ENCODE measurements at places on chromosomes 5 and 9.
A peak's percentile ranks its signal among the peaks of the same experiment; 100 is the strongest.

GRCh38 chr9:113837334-113837733 lies 38.8 kb upstream of the ZNF618 start:
- DNase-seq, result no peak

GRCh38 chr5:146513462-146513861 lies 2.5 kb downstream of the GPR151 start:
- DNase-seq, result no peak

DNA sequence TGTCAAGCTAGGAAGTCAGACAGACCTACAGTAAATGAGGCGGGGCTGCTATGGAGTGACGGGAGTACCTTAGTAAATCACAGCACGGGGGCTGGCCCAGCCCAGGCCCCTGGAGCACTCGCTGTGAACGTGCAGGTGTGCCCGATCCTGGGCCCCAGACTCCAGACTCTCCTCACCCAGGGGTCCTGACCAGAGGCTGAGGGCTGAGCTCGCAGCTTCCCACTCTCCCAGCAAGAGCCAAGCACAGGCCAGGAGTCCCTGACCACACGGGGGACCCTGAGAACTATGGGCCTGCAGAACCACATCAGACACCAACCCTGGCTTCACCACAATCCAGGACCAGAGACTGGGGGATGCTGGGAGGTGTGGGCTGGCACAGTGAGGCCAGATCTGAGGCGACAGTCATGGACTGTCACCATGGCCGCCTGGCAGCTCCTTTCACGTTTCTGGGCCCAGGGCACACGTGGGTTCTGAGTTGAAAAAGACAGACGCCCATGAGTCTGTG lies 73.4 kb downstream of the ADAMTS2 start:
- DNase-seq, result no peak

- DNase-seq, result no peak
Observed at GRCh38 chr9:76143834-76144233, 250.4 kb downstream of the RFK start.

DNA sequence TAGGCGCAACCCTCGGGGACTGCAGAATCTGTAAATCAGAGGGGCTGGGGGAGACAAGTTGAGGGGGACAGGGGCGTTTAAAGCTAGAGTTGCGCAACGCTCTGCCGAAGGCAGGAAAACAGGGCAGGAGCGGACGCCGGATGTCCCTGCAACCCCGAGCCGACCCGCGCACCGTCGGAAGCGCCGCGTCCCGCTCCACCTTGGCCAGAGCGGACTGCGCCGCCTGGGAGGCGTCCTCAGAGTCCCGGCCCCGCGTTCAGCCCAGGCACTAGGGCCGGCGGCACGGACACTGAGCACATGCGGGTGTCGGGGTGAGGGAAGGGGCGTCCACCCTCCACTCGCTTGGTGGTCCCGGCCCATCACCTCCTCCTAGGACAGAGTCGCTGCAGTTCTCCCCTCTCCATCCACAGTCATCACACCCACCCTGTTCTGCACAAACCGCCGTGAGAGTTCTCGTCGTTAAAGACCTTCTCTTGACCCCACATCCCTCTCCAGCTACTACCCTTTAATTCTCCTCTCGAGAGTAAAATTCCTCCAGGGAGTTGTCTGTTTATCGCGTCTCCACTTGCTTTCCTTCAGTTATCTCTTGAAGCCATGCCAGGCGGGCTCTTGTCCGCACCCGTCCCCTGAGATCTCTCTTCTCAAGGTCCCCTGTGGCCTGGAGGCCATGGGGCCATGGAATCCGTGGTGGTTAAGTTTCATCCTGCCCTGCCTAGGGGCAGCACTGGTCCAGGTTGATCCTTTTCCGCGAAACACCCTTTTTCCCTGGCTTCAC lies 796 bp upstream of the PDLIM7 start:
- no peak for DNase-seq

- no peak for DNase-seq
Observed at GRCh38 chr5:58263296-58263695, 196.6 kb downstream of the PLK2 start.

DNA sequence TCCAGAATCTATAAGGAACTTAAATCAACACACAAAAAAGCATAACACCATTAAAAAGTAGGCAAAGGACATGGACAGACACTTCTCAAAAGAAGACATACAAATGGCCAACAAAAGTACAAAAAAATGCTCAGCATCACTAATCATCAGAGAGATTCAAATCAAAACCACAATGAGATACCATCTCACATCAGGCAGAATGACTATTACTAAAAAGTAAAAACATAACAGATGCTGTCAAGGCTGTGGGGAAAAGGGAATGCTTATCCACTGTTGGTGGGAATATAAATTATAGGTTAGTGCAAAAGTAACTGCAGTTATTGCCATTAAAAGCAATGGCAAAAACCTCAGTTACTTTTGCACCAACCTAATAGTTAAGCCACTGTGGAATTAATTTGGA lies 32.2 kb upstream of the SPATA31D4 start:
- no peak for DNase-seq

GRCh38 chr5:94674490-94675382 lies 56.3 kb downstream of the SLF1 start:
- DNase-seq, result no peak

- no peak for DNase-seq
Observed at GRCh38 chr9:126935630-126936029, 21.0 kb downstream of the RALGPS1 start.

DNA sequence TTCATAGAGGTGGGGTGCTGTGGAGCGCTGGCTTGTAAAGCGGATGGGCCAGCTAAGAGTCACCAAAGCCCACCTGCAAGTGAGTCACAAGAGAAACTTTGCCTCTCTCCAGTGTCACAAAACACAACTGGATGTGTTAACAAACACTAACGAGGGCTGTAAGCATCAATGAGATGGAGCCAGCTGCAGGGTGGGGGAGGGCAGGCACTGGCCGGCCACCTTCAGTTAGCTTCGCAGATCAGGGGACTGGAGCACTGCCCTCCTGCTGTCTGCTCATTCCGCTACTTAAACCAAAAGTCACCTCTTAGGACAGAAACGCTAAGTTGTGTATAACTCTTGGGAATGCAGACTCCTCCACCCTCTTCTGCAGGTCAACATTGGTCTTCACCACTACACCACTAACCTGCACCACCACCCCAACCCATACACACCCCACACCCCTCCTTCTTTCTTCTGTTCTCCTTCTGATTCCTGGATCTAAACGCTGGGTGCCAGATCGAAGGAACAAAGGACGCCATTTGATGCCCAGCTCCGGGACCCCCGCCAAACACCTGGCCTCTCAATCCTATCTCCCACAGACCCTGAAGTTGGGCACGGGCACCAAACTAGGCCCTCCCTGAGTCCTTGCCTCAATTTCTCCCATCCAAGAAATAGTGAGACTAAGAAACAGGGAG lies 2.1 kb downstream of the ARSI start:
- DNase-seq, result no peak

GRCh38 chr5:17428176-17428800 lies 69.7 kb upstream of the TAF11L2 start:
- DNase-seq, result no peak

GRCh38 chr9:98222885-98223691 lies 30.7 kb upstream of the CORO2A start:
- no peak for DNase-seq

DNA sequence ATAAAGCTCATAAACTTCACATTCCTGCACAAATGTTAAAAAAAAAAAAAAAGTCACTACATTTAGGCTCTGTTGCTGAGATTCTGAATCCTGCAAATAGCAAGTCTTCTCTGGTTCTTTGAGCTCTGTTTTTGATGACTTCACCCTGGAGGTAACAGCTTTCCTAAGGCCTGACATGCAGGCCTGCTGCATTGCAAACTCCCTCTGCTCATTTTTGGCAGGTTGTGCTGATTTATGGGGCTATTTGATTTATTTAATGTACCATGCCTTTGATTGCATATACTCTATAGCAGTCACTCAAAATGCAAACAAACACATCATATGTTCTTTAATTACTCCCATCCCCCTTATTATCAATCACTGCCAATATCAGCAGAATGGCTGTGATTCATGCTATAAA lies 416.1 kb upstream of the IZUMO3 start:
- no peak for DNase-seq

GRCh38 chr5:126852091-126852571 lies 75.2 kb downstream of the LMNB1 start:
- no peak for DNase-seq

DNA sequence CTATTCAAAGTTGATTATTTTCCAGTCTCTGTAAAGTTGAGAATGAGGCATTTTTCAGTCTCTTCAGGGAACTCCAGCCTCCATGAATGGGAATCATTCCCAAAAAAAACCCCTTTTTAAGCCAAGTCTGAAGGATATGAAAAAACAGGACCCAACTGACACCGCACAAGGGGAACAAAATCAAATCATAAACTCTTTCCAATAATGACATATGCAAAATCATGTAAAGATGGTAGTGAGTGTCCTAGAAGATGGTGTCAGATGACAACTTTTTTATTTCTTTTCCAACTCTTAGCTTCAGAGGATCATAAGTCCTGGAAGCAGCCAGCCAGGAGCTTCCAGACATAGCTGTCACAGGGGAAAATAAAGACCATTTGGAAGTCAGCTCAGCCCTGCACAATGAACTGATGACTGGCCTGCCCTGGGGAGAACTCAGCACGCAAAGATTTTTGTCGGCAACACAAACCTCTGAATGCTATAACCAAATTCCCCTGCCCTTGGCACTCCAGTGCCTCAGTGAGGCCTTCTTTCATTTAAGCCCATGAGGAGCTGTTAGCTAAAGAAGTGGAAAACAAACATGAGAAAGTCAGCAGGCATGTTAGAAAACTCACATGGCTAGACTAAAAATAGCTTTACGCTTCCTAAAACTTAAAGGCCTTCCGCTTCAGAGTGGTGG lies 85.4 kb downstream of the SLC1A3 start:
- DNase-seq, result no peak

DNA sequence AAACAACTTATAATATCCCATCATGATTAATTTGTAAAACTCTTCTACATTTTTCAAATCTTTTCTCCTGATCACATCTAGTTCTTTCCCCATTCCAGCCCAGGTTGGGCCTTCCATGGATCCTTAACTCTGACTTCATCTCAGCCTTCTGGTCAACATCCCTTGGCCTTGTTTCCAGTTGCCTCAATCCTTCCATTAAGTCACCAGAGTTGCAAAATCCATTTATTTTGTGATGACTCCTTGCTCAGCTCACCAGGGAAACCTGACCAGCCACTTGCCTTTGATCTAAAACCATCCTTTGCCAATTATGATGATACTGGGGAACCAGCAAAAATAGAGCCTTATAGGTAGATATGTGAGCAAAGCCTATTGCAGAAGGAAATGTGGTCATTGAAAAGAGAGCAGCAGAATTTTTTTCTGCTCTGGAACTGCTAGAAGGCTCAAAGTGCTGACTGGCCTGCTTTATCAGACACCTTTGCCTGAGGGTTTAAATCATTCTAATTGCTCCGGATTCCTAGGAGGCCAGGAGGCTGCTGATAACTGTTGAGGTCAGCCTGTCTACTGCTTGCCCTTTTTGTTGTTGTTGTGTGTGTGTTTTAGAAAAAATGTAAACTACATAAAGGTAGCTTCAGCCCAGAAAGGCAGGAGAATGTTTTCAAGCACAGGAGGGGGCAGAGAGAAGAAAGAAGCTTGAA lies 512.2 kb upstream of the GRIA1 start:
- DNase-seq, result no peak

- no peak for DNase-seq
Observed at GRCh38 chr9:115649991-115650472, 503.6 kb upstream of the PAPPA start.

DNA sequence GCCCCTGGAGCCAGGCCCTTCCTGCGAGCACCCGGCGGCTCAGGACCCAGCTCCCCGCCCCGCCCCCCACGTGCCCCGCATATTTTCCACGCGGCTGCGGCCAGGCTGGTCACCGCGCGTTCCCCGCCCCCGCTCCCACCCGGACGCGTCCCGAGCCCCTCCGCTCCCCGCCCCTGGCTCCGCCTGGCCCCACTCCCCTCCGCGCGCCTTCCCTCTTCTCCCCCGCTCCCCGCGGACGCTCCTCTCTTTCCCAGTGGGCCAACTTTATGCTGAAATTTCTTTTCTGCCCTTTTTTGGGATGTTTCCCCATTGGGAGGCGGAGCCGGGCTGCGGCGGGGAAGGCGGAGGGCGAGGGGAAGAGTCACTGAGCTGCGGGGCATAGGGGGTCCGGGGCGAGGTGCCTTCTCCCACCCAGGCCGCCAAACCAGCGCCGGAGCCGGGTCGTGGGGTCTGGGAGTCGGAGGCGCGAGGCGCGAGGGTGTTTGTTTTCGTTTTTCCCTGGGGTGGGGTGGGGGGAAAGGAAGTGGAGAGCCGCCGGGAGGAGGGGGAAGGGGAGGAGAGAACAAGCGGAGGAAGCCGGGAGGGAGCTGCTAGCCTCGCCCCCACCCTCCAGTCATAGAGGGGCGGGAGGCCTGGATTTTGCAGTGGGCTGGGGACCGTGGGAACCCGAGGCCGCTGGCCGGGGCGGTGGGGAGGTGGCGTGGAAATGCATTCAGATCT lies 1.0 kb upstream of the TPM2 start:
- peak; percentile 79 for DNase-seq

- no peak for DNase-seq
Observed at GRCh38 chr5:61697809-61698558, 365.9 kb downstream of the ZSWIM6 start.

- DNase-seq, result no peak
Observed at GRCh38 chr9:127074561-127075548, 47.6 kb downstream of the ANGPTL2 start.

GRCh38 chr9:36091026-36091953 lies 45.2 kb upstream of the GLIPR2 start:
- DNase-seq, result no peak

- no peak for DNase-seq
Observed at GRCh38 chr5:127056896-127057295, 16.4 kb downstream of the C5orf63 start.

DNA sequence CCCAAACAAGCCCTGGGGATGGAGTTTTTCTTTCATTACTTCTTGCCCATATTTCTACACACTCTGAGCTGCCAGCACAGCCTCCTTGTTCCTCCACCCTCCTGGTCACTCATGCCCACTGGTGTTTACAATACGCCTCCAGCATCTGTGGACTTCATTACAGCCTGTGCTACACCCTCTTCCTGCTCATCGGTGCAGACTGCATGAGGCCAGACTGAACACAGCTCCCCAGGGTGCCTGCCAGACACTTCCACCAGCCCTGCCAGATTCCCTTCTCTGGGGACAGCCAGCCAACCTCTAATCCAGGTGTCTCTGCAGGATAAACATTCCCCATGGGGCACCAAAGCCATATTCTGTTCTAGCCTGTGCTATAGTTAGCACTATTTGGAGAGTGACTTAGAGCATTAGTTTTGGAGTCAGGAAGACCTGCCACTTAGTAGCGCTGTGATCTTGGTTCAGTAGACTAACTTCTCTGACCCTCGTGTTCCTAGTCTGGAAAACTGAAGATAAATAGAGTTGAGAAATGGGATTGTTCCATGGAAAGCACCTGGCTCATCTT lies 163.8 kb upstream of the KLF4 start:
- DNase-seq, result no peak

- no peak for DNase-seq
Observed at GRCh38 chr9:77679088-77679487, 31.0 kb upstream of the GNA14 start.

Data from activated effector memory CD4-positive, alpha-beta T cell treated with anti-CD3 and anti-CD28 coated beads, Interleukin-2, amount 50 U/mL, for 16 hours (primary cell).